Fibroblast of skin of back (primary cell): ENCODE measurements at places on chromosomes 5 and 9.

DNA sequence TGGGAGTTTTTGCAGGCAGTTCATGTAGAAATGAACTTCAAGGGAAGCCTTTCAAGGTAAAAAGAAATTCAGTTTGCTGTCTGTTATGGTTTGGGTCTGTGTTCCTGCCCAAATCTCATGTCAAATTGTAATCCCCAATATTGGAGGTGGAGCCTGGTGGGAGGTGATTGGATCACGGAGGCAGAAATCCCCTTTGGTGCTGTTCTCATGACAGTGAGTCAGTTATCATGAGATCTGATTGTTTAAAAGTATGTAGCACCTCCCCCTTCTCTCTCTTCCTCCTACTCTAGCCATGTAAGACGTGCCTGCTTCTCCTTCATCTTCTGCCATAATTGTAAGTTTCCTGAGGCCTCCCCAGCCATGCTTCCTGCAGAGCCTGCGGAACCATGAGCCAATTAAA lies 341.4 kb downstream of the ARHGEF28 start:
- no peak for DNase-seq

GRCh38 chr5:11681796-11682195 lies 222.4 kb downstream of the CTNND2 start:
- no peak for DNase-seq

DNA sequence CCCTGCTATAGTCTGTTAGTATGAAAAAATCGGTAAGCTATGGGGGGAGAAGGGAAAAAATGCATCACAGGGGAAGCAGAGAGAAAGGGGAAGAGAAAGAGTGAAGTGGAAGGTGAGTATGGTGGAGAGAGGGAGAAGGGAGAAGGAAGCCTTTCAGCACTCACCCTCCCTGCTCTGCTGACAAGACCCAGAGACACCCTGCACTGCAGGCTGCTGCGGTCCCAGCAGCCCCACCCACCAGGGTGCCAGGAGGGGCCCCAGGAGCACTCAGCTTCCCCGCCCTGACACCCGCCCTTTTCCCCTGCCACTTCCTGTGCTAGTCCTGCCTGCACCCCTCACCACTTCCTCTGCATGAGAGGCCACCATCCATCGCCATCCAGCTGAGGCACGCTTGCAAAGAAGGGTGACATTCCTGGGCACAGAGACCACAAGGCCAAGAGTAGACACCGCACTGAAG lies 12.7 kb downstream of the STK10 start:
- DNase-seq = peak; percentile 23

GRCh38 chr5:60295423-60295822 lies 401.9 kb upstream of the PDE4D start:
- peak; percentile 40 for DNase-seq

DNA sequence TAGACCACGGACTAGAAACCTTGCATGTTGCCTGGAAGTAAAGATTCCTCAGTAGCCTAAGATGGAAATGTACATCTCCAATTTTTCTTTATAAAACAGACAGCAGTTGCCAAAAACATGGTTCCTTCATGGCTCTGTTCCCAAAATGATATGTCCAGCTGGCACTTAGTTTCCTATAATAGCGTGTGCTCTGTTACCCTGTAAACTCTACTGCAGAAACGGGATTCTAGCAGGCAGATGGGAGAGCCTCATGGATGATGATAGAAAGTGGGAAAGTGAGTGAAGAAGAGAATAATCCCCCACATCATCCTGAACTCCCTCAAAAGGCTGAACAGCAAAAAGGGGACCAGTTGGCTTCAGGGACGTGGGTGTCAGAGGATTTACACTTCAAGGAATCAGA lies 118.2 kb downstream of the FRMD3 start:
- no peak for DNase-seq

DNA sequence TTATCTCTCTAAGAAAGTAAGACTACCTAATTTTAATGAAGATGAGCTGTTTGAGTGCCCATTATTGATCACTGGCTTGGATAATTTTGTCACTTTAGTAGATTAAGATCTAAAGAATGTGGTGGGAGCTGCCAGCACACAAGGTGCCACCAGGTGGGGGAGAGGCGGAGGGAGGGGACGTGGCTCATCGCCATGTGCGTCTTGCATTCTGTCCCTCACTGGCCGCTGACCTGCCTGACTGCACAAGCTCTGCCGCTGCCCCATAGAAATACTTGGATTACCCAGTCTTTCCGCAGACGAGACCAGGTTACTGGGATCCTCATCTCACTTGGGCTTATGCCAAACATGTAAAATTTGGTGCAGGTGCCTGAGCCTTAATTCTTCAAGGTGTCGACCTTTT lies 37.6 kb downstream of the RHOBTB3 start:
- DNase-seq = no peak

GRCh38 chr5:17206021-17206420 lies 11.4 kb upstream of the BASP1 start:
- no peak for DNase-seq

DNA sequence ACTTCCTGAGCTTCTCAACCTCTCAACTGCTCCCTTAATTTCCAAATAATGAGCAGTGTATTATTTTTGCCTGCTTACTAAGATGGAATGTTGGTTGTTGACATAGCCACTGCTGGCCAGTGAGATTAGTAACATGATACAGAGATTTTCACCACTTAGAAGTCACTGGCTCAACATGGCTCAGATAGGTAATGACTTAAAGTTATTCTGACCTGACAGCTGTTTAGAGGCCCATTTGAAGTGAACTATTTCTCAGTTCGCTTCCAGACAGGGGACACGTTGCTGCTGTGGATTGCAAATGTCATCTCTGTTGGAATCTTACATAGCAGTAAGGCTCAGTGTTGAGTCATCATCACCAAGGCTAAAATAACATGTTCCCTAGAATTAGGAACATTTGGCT lies 490.2 kb downstream of the TLE4 start:
- DNase-seq = peak; percentile 99
